ENCODE measurements at places on chromosomes 7 and 10. TPM values are rescaled to one million over a fixed set of nuclear protein-coding genes. Genes with fewer than 3 reads are reported as not detected.

Gene ARHGAP19
- 10.8 TPM for total RNA-seq

Gene FGFR2
- not detected for total RNA-seq

Gene ANAPC16
- 63.3 TPM for total RNA-seq

Gene ADAMTS14
- total RNA-seq, result 0.18 TPM

Gene HABP2
- not detected for total RNA-seq

Gene PRSS1
- total RNA-seq, result not detected

Gene CHN2
- 2.6 TPM for total RNA-seq

Gene LGI1
- total RNA-seq, result not detected

Gene OR6B1
- total RNA-seq, result not detected

Gene BMPR1A
- total RNA-seq, result 24.5 TPM

Gene TMEM140
- total RNA-seq, result 6.9 TPM

Gene SLC26A3
- total RNA-seq, result not detected

Gene PCLO
- total RNA-seq, result 2.9 TPM

Gene MKI67
- total RNA-seq, result 23.7 TPM

Gene ECHDC3
- 33.0 TPM for total RNA-seq

Gene IQCE
- 15.3 TPM for total RNA-seq

Gene SEMA3A
- total RNA-seq, result 18.4 TPM

Gene PLEKHS1
- not detected for total RNA-seq

Gene EPDR1
- 7.5 TPM for total RNA-seq

Gene MYPN
- total RNA-seq, result 11.0 TPM

Gene NKX2-3
- total RNA-seq, result not detected

Gene CC2D2B
- total RNA-seq, result not detected

Gene SLC26A4
- 0.18 TPM for total RNA-seq

Gene MOGAT3
- not detected for total RNA-seq

Gene TLX1
- total RNA-seq, result not detected

Gene LFNG
- 3.5 TPM for total RNA-seq

Gene CALHM1
- total RNA-seq, result not detected

Gene NPSR1
- total RNA-seq, result not detected
